EH (cell line): ENCODE measurements at places on chromosomes 6 and 20.

GRCh38 chr20:5864873-5865587 is 85.3 kb downstream of the TRMT6 start:
- peak; percentile 62 for DNase-seq

DNA sequence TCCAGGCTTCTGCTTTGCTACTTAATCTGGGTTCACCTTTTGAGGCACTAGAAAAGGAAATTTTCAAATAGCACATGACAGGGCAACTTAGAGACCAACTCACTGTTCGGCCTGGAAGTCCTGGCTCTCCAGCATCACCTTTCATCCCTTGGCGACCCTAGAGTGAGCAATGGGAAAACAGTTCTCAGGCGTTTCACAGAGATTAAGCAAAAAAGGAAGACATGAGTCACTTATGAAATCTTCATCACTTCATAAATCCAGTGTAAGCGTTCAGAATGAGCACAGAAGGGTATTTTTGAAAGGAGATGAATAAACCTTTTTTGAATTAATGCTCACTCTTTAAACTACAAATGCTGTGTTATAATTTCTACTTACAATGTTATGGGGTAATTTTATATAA is 104.0 kb downstream of the COL12A1 start:
- DNase-seq: peak; percentile 88

DNA sequence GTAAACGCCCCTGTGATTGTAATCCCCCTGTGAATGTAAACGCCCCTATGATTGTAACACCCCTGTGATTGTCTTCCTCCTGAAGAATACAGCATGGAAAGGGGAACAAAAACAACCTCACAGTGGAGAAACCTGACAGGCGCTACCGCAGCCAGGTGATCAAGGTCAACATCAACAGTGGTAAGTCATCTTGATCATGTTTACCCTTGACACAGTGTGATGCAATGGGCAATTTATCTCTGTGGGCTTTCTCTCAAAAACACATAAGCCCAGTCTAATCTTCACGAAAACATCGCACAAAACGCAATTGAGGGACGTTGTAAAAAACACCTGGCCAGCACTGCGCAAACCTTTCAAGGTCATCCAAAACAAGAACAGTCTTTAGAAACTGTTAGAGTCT is 277.2 kb downstream of the PRKN start:
- no peak for DNase-seq

DNA sequence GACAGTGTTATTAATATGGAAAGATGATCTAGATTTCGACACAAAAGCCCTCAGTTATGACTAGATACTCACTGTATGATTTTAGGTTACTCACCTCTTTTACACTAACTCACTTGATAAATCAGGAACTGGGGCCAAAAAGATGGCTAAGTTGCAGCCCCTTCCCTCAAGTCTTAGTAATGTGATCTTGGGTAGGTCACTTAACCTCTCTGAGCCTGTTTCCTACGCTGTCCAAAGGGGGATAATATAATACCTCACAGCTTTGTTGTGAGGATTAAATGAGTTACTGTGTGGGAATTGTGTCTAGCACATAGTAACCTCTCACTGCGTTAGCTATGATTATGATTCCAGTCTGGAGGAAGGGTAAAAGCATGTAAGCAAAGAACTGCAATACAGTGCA is 1.3 kb downstream of the TTI1 start:
- DNase-seq: no peak

- DNase-seq: no peak
Observed at GRCh38 chr20:57860576-57860975, 150.8 kb upstream of the PMEPA1 start.

- DNase-seq: peak; percentile 83
Observed at GRCh38 chr20:1820138-1821079, 74.8 kb upstream of the SIRPA start.

DNA sequence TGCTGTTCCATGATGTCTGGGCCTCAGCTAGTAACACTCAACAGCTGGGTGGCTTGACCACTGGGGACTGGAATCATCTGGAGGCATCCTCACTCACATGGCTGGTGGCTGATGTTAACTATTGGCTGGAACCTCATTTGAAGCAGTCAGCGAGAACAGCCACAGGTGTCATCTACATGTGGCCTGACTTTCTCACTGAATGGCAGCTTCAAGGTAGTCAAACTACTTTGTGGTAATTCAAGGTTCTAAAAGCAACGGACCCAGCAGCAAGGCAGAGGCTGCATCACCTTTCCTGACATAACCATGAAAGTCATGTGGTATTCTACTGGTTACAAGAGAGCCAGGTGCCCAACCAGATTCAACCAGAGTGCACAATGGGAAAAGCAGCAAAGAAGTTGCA is 115.9 kb upstream of the DST start:
- DNase-seq: no peak

DNA sequence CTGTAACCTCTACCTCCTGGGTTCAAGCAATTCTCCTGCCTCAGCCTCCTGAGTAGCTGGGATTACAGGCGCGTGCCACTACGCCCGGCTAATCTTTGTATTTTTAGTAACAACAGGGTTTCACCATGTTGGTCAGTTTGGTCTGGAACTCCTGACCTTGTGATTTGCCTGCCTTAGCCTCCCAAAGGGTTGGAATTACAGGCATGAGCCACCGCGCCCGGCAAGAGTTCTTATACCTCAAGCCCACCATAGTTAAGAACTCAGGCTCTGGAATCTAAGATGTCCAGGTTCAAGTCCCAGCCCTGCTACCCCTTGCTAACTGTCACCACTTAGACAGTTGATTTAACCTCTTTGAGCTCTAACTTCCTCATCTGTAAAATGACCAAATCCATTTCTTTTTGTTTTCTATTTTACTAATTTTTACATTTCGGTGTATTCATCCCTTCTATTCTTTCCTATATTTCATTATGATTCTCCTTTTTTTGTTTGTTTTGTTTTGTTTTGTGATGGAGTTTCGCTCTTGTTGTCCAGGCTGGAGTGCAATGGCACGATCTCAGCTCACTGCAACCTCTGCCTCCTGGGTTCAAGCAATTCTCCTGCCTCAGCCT is 104.8 kb upstream of the ZNF217 start:
- no peak for DNase-seq

- peak; percentile 60 for DNase-seq
Observed at GRCh38 chr6:31681135-31681671, 336 bp upstream of the LY6G5C start.

DNA sequence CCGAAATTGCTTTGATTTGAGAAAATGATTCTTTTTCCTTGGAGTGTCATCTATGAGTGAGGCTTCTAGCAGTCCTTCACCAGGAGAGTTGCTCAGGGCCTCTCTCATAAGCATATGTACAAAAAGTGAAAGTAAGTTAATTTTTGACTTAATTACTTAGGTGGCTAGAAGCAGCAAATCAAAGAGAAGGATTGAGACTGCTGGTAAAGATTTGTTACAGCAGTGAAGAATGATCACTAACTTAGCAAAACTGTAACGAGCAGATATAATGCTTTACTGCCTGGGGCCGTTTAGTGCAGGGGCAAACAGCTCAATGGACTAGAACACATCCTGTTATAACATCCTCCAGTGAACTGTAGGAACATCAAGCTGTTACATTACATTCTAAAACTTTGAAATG is 167.8 kb upstream of the RIPOR2 start:
- DNase-seq: peak; percentile 27

DNA sequence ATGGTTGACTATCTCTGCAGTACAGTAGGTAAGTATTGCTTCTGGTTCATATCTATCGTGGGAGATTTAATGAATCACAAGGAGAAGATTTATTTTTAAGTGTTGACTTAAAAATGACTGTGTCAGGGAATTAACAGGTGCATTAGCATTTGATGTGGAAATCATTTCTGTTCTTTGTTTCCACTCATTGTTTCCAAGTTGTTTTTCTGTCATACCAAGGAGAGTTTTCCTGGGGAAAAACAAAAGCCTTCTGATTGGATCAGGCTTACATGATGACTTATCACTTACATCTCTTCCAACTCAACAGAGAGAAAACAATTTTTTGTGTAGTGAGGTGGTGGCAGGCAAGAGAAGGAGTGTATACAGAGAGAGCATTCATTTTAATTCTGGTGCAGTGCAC is 686.4 kb downstream of the HTR1B start:
- no peak for DNase-seq

- DNase-seq: no peak
Observed at GRCh38 chr20:34888468-34888867, 12.1 kb downstream of the ACSS2 start.

DNA sequence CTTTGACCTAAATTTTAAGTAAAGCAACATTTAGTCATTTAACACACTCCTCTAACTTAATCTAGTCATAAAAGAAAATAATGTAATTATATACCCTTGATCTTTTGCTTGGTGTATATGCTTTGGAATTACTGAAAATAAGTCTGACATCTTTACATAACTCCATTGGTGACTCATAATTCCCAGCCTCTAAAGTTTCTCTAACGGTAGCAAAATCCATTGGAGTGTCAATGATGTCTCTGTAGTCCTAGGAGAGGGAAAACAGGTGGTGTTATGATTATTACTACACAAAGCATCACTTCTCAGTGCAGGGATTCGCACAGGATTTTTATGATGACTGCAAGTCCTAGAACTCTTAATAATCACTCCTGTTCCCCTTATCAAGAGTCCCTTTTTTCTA is 80.2 kb downstream of the IRAK1BP1 start:
- DNase-seq: peak; percentile 39

- no peak for DNase-seq
Observed at GRCh38 chr6:30184417-30185031, 21.2 kb downstream of the TRIM15 start.

DNA sequence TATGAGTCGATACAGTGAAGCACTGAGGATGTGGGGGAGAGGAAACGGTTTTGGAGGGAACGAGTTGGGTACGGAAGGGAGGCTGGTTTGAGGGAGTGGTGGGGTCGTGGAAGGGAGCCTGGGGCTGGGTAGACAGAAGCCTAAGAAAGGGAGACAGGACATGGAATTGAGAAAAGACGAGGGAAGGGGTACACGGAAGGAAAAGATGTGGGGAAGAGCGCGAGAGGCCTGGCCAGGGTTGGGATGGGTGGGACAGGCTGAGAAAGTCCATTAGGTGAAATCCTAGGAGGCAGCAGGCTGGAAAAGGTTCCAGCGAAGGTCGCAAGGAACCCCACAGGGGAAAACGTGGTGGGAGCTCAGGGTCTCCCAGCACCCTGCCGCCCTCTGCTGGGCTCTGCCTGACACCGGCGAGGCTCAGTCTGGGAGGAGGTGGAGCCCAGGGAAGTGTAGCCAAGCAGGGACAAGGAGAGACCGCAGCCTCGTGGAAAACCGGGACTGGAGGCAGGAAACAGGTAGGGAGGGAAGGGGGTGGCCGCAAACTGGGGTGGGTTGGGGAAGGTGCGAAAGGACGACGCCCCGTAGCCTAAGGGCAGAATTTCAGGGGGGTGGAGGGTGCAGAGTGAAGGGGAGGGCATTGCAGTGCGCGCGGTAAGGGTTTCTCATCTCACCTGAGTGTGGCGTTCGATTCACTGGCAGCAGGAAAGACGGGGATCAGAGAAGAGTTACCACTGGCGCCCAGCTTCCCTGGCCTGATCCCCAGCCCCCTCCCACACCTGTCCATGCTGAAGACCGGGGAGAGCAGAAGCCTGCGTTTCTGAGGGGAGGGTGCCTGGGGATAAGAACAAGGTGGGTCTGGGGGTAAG is 4.3 kb downstream of the GABBR1 start:
- DNase-seq: peak; percentile 79

- peak; percentile 66 for DNase-seq
Observed at GRCh38 chr6:1143655-1144054, 168.2 kb upstream of the FOXQ1 start.

- no peak for DNase-seq
Observed at GRCh38 chr6:33947916-33948594, 144.3 kb upstream of the MLN start.

- peak; percentile 86 for DNase-seq
Observed at GRCh38 chr6:27791182-27791943, 120.8 kb downstream of the OR2B2 start.

GRCh38 chr6:89970609-89971337 is 76.5 kb downstream of the GJA10 start:
- peak; percentile 69 for DNase-seq
